CD4-positive, alpha-beta T cell treated with Interferon gamma for 1 hour (primary cell): ENCODE measurements at places on chromosomes 1 and 21.

DNA sequence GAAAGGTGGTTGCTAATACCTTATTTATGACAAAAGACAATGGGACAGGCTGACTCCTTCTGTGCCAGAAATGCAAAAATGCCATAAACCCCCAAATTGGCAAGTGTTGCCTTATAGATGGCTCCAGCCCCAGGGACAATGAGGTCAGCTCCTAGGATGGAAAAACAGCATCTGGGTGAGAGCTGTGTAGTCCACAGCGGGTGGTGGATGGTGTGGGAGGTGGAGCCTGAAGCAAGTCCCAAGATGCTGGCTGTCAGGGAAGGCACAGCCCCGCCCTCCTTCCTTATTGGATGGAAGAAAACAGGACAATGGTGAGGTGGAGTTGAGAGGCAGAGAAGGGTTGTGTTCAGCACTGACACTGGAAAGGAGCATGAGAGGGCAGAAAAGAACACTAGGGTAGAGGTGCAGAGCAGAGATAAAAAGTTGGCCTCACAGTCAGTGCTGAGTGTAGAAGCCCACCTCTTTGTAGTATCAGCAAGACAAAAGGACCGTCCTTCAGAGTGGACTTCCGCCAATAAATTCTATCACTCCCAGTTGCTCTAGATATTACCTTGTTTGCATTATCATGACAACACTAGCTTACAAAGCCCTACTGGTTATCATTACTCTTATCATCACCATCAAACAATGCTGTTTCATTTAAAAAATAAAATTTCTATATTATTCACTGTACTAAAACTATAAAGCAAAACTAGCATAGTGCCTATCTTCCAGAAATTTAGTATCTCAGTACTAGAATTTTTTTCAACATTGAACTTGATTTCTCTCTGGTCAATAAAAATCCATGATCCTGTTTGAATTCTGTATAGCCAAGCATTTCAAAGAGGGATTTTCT is 3.7 kb upstream of the SDE2 start:
- DNase-seq, result peak; percentile 69

DNA sequence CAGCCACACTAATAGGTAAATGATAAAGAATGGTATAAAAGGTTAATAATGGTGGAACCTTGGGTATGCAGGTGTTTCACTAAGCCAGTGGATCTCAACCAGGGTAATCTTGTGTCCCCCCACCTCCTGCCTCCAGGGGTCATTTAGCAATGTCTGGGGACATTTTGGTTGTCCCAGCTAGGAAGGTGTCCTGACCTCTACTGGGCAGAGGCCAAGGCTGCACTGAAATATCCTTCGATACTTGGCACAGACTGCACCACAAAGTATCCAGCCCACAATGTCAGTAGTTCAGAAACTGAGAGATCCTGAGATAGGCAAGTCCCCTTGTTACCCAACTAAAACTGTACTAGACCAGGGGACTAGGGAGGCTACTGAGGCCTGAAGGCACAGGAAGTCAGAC is 113.6 kb upstream of the TIAM1 start:
- no peak for DNase-seq

GRCh38 chr1:156376958-156377919 is 8.2 kb downstream of the RHBG start:
- DNase-seq, result no peak

GRCh38 chr1:212622906-212623305 is 14.3 kb downstream of the ATF3 start:
- no peak for DNase-seq

- DNase-seq, result no peak
Measured at GRCh38 chr1:55015731-55016620, 17.2 kb downstream of the BSND start.

DNA sequence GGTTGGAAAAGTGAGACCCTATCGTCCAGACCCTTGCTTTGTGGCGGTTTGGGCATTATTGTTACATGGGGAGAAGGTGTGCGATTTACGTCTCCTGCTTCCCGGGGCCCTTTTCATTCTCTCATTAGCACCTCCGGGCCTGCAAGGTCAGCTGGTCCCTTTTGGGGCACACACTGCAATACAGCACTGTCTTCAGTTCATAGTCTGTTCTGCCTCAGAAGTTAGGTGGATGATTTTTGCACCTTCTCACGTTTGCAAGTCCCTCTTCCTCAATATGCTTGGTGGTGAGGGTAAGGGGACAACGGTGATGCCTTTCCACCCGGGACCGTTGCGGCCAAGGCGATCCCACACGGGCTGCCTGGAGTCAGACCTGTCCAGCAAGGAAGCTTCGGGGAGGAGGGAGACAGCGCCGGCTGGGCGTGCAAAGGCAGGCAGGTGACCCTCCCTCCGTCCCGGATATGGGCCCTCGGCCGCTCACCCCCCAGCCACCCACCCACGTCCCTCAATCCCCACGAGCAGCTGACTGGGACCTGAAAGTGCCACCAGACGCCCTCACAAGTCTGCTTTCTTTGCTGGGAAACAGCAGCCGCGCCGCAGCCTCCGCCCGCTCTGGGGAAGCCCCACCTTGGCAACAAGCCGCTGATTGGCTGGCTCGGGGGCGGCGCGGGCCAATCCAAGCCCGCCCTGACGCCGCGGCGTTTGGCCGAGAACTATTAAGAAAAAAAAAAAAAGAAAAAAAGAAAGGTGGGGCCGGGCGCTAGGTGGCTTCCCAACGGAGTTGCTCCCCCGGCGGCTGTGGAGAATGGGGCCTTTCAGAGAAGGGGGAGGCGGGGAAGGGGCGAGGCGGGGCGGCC is 21.7 kb downstream of the BTG2 start:
- DNase-seq, result peak; percentile 94

DNA sequence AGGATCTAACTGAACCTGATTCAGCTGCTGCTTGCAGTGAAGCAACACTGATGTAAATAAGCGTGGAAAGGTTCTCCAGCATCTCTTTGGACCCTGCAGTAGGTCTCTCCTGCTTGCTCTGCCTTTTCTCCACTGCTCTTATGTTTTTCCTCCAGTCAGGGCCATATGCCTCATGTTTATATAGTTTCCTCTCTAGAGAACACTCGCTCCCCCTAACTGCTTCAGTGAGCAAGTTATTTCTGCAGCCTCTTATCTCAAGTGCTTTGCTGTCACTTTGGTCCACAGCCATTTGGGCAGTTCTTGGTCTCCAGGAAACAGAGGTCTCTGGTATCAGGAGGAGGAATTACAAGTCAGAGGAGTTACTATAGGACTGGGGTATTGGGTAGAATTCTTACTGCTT is 5.3 kb downstream of the PRUNE1 start:
- no peak for DNase-seq

- no peak for DNase-seq
Measured at GRCh38 chr1:1281533-1282321, 1.5 kb downstream of the SCNN1D start.

DNA sequence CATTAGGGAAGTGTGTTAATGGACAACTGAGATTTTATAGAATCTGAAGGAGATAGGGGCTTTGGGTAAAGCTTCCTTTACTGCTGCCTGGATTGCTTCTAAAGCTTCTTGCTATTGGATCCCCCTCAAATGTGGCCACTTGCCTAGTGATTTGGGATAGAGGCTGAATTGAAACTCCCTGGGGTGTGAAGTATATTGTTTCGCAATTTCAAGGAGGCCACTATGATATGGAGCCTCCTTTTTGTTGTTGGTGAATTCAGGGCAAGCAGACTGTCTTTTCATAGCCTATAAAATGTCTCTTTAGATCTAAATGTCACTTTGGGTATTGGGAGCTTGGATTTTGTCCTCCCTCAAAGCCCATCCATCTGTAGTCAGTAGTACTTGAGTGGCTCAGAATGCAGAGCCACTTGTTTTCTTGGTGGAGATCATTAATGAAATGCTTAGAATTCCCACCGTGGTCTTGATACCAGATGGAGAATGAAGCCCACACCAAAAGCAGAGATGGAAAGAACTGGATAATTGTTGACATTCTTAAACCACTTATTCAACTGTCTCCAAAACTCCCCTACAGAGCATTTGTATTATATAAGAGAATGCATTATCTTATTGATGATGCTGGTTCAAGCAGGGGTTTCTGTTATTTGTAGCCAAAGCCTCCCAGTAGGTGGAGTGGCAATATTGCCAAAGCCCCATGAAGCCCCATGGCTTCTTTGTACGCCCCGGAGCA is 144.3 kb upstream of the KCNE2 start:
- DNase-seq, result no peak

DNA sequence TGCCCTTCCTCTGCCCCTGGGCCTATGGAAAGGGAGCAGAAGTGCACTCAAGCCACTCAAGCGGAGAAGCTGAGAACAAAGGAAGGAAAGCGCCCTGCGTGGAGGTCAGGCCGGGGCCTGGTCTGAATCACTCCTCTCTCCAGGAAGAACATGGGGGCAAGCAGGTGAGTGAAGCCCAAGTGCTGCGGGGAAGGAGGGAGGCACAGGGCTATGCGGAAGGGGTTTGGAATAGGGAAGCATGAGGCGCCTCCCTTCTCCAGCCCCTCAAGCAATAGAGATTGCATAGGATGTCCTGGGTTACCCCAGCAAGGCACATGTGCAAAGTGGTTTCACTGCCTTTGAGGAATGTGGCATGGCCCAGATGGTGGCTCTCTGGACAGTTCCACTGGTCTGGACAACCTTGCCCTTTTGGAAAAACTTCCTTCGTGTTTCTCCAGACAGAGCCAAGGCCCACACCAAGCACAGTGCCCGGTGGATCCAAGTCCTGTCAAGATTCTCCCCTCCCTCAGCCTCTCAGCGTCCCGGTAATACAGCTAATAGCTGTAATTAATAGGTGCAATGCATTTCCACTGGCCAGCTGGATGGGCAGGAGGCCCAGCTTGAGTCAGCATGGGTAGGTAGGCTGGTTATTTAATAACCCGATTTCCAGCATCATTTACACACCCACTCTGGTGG is 13.7 kb downstream of the BLACAT1 start:
- DNase-seq, result no peak

DNA sequence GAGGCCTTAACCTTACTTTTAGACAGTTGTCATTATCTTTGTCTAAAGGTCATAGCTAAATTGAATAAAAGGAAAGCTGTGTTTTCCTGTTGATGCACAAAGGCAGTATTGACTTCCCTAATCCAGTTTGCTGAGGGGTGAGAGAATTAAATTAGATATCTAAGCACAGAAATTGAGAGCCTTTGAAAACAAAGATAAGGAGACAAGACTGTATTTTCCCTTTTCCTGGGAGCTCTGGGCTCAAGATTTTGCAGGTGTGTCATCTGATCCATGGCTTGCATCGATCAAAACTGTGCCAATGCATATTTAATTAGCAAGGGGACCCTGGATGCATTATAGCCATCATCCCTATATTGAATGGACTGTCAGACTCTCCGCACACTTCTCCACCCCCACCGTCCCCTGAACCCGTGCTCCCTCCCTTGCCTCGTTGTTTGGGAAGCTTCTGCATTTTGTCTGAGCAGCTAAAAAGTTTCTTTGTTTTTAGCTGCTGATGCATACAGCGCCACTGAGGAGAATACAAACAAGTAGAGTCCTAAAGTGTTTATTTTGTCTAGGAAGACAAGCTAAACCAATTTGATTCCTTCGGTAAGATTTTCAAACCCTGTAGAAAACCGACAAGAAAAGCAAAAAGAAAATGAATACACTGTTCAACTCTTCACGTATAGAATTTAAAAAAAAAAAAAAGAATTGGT is 186.3 kb downstream of the NFIA start:
- DNase-seq, result no peak

GRCh38 chr21:41751611-41752011 is 15.2 kb downstream of the RIPK4 start:
- DNase-seq, result no peak

GRCh38 chr1:160675641-160676410 is 29.0 kb upstream of the SLAMF1 start:
- DNase-seq, result peak; percentile 75

GRCh38 chr1:63316598-63316983 is 5.8 kb upstream of the FOXD3 start:
- DNase-seq, result no peak

GRCh38 chr1:110612060-110612745 is 6.0 kb upstream of the KCNA2 start:
- DNase-seq, result no peak

GRCh38 chr1:25369241-25369640 is 31.1 kb downstream of the TMEM50A start:
- no peak for DNase-seq

DNA sequence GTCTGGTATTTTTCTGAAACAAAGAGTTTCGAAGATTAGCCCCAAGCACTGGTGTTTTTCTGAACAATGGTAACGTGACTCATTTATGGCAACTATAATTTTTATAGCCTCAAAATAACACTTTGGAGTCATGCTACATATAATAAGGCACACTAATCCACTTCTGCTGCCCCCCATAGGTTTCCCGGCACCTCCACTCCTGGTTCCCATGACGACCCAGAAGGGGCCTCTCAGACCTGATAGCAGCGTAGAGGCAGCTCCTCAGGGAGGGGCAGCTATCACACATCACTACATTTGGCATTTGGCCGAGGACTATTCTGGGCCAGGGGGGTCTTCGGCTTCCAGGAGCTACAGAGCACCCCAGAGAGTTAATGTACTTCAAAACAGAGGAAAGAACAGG is 23.3 kb downstream of the CAPN8 start:
- DNase-seq, result no peak

DNA sequence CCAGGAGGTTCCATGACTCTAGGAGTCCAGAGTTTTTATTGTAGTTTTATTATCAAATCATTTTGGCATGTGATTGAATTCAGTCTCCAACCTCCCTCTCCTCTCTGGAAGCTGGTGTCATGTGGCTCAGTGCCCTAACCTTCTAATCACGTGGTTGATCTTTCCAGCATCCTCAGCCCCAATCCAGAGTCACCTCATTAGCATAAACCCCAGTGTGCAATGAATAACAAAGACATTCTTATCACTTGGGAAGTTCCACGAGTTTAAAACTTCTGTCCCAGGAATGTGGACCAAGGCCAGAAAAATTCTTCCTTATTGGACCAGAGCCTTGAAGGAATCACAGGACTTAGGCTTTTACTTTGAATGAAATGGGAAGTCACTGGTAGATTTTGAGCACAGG is 52.2 kb downstream of the KIRREL1 start:
- DNase-seq, result no peak
